ENCODE measurements at places on chromosomes 3 and 15.

DNA sequence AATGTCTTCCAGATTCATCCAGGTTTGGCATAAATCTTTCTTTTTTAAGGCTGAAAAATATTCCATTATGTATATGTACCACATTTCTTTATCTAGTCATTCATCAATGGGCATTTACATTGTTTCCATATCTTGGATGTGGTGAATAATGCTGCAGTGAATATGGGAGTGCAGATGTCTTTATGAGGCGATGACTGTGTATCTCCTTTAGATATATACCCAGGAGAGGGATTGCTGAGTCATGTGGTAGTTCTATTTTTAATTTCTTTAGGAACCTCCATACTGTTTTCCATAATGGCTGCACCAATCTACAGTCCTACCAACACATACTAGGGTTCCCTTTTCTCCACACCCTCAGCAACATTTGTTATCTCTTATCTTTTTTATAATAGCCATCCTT, 96.3 kb downstream of the LRRC28 start:
- DNase-seq: no peak

DNA sequence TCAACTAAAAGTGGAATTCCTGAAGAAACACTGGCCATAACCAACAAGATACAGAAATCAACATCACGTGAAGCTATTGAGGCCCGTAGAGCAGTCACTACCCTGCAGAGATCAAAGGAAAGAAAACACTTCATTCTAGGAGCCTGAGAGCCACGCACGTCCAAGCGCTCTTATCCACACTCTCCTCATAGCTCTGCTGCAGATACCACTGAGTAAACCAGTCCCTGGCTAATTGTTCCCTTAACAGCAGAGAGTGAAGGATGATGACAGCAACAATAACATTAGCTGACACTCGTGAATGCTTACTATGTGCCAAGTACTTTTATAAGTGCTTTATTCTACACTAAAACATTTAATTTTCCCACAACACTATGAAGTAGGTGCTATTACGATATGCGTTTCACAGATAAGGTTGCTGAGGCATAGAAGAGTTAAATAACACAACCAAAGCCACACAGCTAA, 271.0 kb upstream of the GADL1 start:
- DNase-seq: no peak

- no peak for DNase-seq
These were observed 126.5 kb upstream of the ROPN1 start for GRCh38 chr3:124118397-124118796.

DNA sequence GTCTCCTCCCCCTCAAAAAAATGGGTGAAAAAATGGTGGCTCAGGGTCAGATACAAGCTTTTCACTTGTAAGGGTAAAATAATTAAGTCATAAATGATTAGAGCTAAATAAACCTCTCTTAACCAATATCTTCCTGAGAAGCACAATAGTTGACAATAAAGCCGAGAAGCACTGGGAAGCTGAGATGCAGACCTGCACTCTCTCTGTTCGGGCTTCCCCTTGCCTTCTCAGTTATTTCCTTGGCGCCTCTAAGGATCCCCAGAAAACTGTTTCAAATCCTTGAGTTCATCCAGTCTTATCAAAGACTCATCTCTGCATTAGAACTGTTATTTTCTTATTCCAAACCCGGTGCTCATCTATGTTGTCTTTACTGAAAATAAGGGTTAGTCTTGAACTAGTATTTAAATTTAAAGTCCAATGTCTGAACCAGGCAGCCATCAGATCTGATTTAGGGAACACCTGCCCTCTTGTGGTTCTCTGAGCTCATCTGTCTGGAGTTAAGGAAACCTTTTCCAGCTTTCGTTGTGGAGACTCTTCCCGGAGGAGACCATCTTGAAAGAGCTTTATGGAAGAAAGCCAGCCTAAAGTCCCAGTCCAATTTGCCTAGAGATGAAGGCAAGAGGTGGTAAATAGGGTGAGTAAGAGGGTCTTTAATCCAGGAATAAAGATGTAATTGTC, 256.4 kb upstream of the MCTP2 start:
- DNase-seq: no peak

DNA sequence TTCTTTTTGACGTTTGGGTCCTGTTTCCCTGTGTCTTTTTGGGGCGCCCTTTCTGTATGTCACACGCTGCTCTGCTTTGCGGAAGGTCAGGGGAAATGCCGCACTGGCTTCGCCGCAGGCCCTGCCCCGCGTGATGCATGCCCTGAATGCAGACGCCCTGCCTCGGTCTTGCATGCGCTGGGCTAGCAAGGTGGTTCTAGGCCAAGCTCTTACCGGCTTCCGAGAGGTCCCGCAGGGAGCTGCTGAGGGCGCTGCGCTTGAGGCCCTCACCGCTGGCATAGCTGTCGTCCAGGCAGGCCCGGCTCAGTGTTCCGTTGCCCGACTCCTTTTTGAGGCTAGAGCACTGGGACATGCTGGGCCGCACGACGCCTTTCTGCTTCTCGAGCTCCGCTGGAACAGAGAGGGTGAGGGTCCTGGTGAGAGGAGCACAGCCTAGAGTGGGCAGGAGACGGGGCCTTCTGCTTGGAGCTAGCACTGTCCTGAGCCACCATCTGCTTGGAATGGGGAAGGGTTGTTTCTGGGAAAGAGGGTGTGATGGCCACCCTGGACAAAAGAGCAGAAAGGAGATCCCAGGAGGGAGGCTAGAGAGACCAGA, 66.9 kb upstream of the RPL32 start:
- DNase-seq: no peak

Measured in NCI-H1048 (cell line).